IPS-NIHi11 (cell line): ENCODE measurements at places on chromosomes 7 and 10.
A peak's percentile ranks its signal among the peaks of the same experiment; 100 is the strongest.

DNA sequence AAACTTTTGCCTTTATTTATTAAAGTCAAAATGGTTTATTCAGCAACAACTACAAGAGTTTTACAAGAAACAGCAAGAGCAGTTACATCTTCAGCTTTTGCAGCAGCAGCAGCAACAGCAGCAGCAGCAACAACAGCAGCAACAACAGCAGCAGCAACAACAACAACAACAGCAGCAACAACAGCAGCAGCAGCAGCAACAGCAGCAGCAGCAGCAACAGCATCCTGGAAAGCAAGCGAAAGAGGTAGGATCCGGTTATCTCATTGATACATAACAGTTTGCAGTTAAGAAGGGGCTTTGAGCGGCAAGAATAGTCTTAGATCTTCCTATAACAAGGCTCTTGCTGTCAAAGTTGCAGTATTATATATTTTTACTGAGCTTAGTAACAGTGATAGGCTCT is 215.1 kb downstream of the FOXP2 start:
- no peak for DNase-seq

GRCh38 chr7:91266689-91267090 is 2.5 kb downstream of the FZD1 start:
- DNase-seq: no peak

DNA sequence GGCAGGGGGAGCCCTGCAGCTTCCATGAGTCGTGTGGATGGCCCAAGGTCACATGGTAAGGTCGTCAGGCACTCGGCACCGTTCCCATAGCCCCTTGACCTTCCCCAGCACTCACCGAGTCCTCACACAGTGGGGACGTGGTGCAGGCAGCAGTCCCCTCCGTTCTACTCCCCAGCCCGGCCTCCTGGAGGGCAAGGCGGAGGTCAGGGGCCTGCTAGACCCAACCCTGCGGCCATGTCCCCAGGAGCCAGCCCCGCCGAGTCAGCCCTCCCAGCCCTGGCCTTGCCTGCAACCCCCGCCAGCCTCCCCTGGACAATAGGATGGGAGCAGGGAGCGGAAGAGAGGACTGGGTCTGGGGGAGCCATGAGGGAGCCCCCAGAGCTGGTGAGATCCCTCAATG is 65.2 kb downstream of the ELFN1 start:
- DNase-seq: no peak

GRCh38 chr7:22346383-22347107 is 10.4 kb downstream of the RAPGEF5 start:
- no peak for DNase-seq

DNA sequence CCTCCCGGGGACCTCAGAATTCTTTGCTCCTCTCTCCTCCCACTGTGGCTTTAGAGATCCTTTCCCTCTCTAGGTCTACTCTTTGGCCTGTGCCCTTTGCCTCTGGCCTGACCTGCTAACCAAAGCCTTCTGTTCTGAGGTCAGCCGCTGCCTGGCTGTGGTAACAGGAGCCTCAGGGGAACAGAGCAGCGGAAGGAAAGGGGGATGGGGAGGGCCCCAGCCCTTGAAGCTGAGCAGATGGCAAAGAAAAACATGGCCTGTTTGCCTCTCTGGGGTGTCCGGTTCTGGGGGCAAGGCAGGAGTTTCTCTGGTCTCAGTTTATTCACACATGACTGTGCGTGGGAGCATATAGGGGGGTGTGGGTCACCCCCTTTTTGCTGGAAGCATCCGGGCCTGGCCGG is 28.2 kb downstream of the COL26A1 start:
- DNase-seq: peak; percentile 76

DNA sequence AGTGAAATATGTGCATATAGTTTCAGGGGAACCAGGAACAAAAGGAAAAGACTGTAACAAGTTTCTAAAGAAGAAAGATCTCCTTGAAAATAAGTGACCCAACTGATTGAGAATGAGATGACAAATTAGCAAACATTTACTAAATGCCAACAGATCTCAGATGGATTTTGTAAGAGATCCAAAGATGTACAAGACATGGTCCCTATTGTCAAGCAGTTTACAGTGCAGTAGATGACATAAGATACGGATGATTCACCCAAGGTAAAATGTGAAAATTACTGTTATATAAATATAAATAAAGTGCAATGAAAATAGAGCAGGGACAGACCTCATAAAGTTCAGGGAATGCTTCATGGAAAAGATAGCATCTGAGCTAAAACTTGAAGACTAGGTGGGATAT is 121.5 kb upstream of the FZD1 start:
- DNase-seq: no peak

- no peak for DNase-seq
Measured at GRCh38 chr7:71300086-71300485, 168.1 kb downstream of the GALNT17 start.

- DNase-seq: no peak
Measured at GRCh38 chr7:157767506-157768197, 430.8 kb downstream of the DNAJB6 start.

DNA sequence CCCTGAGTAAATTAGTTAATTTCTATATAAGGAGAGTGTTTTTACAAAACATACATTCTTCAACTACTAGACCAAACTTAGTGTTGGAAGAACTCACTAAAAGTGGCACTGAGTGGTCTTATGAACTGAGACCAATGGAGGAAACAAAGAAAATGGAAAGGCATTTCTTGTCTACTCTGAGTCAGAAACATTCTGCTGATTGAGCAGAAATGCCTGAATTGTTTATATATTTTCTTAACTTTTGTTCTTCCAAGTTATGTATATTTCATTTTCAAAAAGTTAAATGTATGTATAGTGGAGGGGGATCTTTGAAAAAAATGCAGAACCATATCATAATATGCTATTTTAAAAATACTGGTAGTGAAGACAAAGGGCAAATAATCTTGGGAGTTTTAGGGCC is 320.7 kb downstream of the HGF start:
- DNase-seq: no peak

DNA sequence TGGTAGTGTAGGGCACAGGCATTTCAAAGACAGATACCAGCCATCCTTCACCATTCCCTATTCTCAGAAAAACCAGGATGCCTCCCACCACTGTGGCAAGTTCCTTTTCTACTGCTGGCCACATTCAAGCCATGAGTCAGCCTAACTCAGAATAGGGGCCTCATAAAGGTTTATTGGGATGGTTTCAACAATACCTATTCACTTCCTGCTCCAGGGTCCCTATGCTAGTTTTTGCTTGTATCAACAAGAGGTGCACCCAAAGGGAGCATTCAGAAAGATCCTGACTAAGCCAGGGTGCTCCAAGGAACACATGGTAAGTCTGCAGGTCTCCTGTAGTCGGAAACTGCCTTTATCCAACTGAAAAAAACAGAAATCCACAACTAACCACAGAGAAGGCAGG is 76.9 kb upstream of the EGR2 start:
- no peak for DNase-seq

DNA sequence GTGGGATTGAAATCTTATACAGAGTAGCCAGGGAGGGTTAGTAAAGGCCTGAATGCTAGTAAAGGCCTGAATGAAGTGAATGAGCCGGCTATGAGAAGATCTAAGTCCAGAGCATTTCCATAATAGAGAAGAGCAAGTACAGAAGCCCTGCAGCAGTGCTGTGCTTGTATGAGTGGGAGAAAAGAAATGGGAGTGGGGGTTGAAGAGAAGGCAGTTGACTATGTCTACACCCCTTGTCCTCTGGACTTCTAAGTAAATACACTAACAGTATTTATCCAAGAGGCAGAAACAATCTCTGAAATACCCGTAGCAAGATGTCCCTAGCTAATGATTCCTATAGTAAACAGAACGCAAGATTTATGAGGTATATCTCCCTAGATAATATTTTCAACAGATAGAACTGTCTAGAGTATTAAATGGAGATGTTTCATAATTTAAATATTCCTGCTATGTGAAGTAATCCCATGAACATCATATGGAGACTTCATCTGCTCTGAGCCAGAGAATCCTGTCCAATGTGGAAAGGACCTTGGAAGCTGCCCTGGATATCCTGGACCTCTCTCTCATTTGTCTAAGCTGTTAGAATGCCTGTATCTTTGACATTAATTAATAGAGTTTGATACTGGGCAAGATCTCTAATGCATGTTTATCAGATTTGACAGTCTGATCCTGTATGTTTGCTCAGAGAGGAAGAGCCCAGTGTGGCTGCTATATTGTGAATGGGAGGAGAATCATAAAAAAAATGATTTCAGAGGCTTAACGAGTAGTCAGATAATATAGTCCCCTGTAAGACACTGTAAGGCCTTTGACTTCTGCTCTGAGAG is 171.6 kb downstream of the LRRN3 start:
- no peak for DNase-seq
